ENCODE measurements at places on chromosomes 13 and 19.

- DNase-seq: no peak
These were observed 675 bp upstream of the PGPEP1 start for GRCh38 chr19:18339723-18340122.

- no peak for DNase-seq
These were observed 6.2 kb downstream of the SYT5 start for GRCh38 chr19:55173714-55174409.

DNA sequence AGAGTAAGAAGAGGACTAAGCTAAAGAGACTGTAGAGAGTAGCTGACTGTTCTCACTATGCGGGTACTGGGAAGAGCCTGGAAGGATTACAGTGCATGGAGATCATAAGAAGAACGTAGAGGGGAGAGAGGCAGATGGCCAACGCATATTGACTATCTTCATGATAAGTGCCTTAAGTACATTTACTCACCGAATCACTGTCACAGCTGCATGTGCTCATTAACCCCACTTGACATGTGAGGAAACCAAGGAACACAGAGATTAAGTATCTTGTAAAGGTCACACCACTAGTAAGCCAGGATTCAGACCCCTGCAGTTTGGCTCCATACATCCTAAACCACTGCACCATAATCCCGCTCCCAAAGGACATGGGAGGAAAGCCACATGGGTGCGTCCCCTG, 34.1 kb downstream of the SMAD9 start:
- no peak for DNase-seq

DNA sequence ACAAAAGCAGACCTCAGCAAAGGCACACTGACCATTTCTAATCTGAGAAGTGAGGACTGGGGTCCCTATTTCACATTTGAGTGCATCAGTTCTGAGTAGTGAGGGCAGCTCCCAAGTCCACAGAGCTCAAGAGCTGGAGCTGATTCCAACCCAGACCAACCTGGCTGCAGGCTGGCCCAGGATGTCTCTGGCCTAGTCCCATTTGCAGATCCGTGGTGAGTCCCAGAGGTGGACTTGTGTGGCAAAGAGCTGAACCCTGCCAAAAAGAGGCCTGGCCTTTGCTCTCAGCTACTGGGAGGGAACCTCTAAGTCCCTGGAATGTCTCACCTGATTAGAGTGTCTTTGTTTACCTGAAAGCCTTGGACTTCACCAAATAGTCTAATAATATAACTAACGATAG, 14.6 kb downstream of the SIGLEC7 start:
- no peak for DNase-seq

DNA sequence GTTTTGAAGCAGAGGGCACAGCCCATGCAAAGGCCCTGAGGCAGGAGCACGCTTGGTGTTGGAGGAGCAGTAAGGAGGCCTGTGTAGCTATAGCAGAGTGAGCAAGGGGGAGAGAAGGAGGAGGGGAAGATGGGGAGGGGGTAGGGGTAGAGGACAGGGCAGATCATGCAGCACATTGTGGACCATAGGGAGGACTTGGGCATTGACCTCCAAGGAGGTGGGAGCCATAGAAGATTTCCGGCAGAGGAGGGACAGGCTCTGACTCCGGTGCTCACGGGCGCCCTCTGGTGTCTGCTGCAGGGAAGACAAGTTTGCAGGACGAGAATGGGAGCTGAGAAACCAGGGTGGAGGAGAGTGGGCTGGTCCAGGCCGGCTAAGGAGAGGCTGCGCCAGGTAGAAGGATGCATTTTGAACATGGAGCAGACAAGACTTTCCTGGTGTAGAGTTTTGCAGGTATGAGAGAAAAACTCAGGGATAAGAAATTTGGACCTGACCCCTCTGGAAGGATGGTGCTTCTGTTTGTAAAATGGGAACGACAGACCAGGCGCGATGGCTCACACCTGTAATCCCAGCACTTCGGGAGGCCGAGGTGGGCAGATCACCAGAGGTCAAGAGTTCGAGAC, 13.7 kb upstream of the CREB3L3 start:
- DNase-seq: peak; percentile 71

GRCh38 chr13:78241278-78241919, 322.8 kb upstream of the EDNRB start:
- DNase-seq: no peak

GRCh38 chr19:42206871-42207755, 10.4 kb downstream of the DEDD2 start:
- DNase-seq: no peak

GRCh38 chr19:14673088-14673487, 1.6 kb downstream of the ADGRE3 start:
- no peak for DNase-seq

- DNase-seq: no peak
These were observed at the start of gene ZNF587B for GRCh38 chr19:57830071-57830602. Gene ZNF587B (plus strand): TSS chr19:57830299. CDS start chr19:57830529, 230 bp downstream.

DNA sequence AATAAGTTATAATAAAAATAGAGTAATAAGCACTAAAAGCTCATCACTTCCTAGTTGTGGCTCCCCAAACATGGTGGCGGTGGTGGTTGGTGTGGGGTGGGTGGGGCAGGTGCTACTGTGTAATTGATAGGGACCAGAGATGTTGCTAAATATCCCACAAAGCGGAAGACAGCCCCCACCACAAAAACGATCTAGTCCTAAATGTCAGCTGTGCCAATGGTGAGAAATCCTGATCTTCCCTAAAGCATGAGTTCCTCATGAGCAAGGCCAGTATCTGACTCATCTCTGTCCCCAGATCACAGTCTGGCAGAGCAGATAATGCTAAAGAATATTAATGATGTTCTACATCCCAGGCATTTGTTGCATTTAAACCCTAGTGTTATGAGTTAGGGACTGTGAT, 1.9 kb upstream of the EDDM13 start:
- no peak for DNase-seq

- DNase-seq: no peak
These were observed 2.1 kb upstream of the F10 start for GRCh38 chr13:113120300-113121182.

DNA sequence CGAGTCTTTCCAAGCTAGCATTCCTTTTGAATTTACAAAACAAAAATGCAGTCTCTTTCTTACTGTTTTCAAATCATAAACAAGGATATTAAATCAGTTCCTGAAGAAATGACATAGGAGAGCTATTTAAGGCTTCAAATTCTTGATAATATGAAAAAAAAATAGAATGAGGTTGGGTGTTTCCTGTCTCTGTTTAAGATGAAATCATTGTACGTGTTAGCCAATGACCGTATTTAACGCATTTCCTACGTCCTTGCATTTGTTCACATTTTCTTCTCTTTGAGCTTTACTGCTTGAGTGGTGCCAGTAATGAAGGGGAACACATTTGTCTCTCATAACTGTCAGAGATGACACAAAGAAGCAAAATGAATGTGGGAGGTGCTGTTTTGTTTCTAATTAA, 821.3 kb downstream of the DIAPH3 start:
- no peak for DNase-seq

DNA sequence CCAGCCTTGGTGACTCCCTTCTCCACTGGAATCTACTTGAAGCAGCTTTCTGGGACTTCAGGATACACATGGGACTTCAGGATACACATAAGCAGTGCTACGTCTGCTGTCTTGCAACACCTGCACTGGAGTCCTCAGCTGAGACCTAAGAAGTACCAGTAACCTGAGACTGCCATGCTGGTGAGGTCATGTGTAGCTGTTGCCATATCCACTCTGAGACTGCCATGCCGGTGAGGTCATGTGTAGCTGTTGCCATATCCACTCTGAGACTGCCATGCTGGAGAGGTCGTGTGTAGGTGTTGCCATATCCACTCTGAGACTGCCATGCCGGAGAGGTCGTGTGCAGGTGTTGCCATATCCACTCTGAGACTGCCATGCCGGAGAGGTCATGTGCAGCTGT, 937.9 kb downstream of the EFNB2 start:
- DNase-seq: no peak

GRCh38 chr13:51806566-51806965, 2.6 kb upstream of the DHRS12 start:
- DNase-seq: no peak

DNA sequence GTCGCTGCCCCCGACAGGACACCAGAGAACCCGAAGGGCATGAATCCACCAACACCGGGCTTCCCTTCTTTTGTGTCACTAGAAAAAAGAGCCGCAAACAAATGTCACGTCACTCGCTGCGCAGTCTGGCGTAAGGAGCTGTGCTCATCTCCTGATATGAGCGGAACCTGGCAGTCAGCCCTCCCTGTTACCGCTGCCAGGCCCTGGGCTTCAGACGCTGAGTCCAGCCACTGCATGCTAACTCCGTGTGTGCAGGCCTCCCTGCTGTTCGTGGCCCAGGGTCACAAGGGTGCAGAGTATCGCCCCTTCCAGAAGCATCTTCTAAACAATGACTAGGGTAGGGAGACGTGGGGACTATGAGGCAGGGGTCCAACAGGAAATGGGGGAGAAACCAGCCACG, 71.3 kb downstream of the SLC7A1 start:
- no peak for DNase-seq

- no peak for DNase-seq
These were observed 7.1 kb upstream of the KLK5 start for GRCh38 chr19:50959731-50960500.

DNA sequence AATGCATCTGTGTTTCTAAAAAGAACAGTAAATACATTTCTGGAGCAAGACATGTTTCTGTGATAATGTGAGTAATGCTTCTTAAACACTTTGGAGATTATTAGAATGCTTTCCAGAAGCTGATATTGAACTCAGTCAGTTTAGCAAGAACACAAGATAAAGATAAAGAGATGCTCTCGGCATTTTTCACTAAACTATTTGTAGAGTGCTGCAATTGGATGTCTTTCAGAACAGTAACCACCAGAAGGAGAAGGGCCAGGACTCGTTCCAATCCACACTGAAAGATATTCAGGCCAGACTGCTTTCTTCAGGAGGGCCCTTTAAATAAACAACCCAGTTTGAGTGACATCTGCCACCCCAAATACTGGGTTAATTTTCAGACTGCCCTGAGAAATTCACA, 456.0 kb downstream of the TBC1D4 start:
- no peak for DNase-seq

- DNase-seq: no peak
These were observed 729.4 kb upstream of the MIR17HG start for GRCh38 chr13:90618133-90618532.

- no peak for DNase-seq
These were observed 3.7 kb upstream of the C2CD4C start for GRCh38 chr19:412356-413355.

DNA sequence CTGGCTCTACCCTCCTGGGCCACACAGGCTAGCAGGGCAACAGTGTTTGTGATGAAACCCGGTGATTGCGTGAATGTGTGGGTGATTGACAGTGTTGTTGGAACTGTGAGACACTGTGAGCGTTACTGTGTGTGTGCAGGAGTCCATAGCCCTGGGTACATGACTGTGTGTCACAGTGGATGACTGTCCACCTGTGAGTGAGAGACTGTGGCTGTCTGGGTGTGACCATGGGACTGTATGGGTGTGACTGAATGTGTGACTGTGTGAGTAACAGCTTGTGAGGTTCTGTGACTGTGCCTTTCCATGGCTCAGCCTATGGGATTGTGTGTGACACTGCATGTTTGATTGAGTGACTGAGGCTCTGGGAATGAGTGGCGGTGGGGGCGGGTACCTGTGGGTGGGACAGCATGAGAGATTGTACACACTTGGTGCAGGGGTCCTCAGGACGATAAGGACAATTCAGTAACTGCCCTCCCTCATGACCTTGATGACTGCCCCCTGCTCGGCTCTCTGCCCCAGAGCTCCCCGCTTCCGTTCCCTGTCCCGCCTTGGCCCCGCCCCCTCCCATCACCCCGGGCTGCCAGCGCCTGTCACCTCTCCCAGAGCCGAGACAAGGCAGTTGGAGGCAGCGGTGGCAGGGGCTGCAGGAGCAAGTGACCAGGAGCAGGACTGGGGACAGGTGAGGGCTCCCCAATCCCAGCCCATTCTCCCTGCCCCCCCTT, at the start of gene GIPR:
GIPR (plus strand) TSS at position 602 of the 722 bp plus-strand sequence. CDS start 1,300 bp downstream, outside the sequence.
- DNase-seq: peak; percentile 36

GRCh38 chr13:42732073-42732472, 49.3 kb upstream of the FAM216B start:
- DNase-seq: no peak

DNA sequence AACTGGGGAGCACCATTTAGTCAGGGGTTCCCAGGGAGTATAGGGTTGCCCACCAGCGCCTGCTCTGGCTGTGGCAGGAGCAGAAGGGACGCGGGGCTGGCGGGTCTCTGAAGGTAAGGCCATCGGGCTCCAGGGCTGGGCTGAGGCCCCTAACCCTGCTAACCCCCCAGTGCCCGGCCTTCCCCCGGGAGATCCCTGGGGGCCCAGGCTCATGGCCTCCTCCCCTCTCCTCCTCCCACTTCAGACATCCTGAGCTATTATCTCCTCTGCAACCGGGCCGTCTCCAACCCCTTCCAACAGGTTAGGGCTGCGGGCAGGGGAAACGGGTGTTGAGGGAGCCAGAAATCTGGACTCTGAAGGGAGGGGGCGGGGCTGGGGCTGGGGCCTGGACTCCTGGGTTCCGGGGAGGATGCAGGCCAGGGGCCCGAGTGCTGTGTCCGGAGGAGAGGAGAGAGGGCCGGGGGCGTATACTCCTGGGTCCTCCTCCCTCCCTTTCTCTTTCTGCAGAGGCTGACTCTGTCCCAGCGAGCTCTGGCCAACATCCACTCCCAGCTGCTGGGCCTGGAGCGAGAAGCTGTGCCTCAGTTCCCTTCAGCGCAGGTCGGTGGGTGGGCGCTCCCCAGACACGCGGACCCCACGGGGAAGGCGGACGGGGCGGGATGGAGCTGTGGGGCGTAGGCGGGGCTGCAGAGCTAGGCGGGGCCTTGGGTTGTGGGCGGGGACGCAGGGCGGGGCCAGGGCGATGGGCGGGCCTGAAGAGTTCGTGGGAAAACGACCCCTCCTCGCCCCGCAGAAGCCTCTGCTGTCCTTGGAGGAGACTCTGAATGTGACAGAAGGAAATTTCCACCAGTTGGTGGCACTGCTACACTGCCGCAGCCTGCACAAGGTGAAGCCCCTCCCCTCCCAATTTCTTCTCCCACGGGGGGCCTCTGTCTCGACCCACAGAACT, 15.3 kb downstream of the TTYH1 start:
- no peak for DNase-seq

- no peak for DNase-seq
These were observed 44.7 kb downstream of the THSD1 start for GRCh38 chr13:52361225-52361624.

GRCh38 chr13:113928685-113929627, 44.9 kb downstream of the C13orf46 start:
- DNase-seq: no peak

DNA sequence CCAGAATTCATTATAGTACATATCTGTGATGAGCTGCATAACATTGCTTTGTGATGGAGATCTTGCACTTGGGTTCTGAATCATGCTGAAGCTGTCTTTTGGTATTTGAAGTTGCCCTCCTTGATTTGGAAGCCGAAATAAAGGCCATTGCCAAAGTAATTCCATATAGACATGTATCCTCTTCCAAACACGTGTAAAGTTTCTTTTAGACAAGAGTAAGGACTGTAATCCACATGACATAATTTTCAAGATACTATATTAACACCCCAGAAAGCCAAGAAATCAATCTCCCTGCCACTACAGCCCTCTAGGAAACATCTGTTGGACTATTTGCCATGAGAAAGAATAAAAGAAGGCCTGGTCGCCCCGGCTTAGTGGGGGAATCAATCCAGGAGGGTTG, 754.2 kb downstream of the FGF9 start:
- DNase-seq: no peak
